Hypothalamus (tissue), 51 donors: ENCODE measurements at places on chromosomes 16 and 17.

GRCh38 chr16:85731179-85731578 is 19.7 kb downstream of the C16orf74 start:
- no peak for DNase-seq

- DNase-seq = no peak
Observed at GRCh38 chr17:32211671-32212070, 54.0 kb upstream of the RHBDL3 start.

- DNase-seq = no peak
Observed at GRCh38 chr17:51857052-51857597, 301.4 kb downstream of the CA10 start.

DNA sequence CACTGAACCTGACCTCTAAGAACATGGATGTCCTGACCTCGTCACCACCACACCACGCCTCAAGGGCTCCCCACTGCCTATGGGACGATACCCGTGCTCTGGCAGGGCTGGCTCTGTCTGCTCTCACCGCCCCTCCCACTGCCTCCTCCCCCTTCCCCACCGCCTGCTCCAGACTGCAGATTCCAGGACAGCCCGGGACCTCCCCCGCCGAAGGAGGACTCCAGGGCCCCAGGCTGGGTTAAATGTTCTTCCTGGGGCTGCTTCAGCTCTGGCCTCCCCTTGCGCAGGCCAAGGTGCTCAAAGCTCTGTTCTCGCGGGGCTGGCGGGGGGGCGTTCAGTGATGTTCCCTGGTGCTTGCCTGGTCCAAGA is 3.1 kb downstream of the NPW start:
- DNase-seq = no peak

- no peak for DNase-seq
Observed at GRCh38 chr16:28053461-28053860, 10.1 kb downstream of the GSG1L start.

DNA sequence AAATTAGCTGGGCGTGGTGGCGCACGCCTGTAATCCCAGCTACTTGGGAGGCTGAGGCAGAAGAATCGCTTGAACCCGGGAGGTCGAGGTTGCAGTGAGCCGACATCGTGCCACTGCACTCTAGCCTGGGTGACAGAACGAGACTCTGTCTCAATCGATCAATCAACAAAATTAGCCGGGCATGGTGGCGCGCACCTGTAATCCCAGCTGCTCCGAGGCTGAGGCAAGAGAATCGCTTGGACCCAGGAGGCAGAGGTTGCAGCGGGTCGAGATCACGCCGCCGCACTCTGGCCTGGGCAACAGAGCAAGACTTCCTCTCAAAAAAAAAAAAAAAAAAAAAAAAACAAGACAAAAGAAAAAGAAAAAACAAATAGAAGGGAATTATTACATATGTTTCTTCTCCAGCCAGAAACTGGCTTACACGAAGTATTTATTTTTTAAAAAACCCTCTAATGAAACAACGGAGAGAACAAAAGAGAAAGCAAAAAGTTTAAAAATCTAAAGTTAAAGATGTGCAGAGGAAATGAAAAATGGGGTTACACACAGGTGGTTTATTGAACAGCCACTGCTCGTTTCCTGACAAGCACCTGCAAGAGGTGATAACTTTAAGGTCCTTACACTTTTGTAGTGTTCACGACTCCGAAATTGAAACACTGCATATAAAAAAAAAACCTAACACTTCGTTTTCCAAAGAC is 1.4 kb downstream of the SYNRG start:
- DNase-seq = no peak

GRCh38 chr16:85190572-85190971 is 78.3 kb upstream of the CIBAR2 start:
- no peak for DNase-seq

GRCh38 chr16:68722119-68723024 is 14.7 kb upstream of the CDH1 start:
- DNase-seq = no peak

GRCh38 chr17:8126491-8127066 is 2.7 kb upstream of the HES7 start:
- no peak for DNase-seq

GRCh38 chr17:2049333-2050299 is 5.3 kb upstream of the HIC1 start:
- DNase-seq = no peak

DNA sequence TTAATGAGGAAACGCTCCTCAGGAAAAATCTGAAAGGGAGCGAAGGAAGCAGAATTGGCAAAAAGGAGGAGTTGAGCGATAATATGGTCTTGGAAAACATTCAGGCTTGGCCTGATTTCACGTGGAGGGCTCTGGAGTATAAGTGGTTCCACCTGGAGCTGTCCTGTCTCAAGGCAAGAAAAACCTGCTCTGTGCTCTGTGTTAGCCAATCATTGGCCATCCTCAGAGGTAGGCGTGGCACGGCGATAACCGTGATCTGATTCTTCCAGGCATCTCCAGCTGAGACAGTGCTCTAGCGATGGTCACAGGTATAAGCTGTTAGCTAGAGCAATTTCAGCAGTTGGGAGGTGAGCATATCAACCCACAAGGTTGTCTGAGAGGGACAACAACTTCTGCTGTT is 450.5 kb upstream of the MAF start:
- DNase-seq = no peak

DNA sequence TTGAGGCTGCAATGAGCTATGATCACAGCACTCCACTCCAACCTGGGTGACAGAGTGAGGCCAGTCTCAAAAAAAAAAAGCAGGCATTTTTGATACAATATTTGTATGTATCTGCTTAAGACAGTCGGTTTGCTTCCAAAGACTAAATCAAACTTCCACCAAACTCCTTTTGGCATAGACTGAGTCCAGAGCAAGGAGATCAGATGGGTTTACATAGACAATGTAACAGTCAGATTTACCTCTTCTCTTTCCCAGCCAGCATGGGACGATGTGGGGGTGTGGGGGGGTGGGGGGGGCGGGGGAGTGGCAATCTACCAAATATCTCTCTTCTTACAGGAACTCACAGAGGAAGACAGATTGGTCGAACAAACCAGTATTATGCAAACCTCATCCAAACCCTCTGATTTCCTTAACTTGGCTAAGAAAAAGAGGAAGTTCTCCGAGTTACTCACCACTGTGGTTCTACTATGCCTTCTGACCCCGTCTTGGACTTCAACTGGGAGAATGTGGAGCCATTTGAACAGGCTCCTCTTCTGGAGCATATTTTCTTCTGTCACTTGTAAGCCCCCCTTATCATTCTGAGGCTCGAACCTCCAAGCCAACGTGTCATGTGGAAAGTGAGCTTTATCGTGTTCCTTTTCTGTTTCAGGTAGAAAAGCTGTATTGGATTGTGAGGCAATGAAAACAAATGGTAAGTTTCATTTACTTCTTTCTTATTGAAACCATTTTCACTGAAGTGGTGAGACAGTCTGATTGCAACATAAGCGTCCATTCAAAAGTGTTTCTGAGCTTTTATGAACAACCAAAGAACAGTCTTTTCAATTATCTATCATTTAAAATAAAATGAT is at the start of gene MILR1:
Gene MILR1 (plus strand): TSS at position 451 of the 848 bp plus-strand sequence. CDS start 54 bp downstream, at position 505.
- DNase-seq = no peak

DNA sequence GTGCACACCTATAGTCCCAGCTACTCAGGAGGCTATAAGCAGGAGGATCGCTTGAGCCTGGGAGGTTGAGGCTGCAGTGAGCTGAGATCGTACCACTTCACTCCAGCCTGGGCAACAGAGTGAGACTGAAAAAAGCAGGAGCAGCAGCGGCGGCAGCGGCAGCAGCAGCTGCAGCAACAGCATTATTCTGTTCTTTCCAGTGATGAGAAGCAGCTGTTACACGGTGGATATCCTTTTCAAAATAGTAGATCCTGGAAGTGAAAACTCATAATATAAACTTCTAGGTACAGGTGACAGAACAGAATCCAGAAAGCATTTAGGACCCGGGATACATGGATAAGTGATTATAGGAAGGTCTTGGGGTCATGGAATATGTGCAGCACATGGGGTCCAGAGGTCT is 17.8 kb upstream of the HNF1B start:
- no peak for DNase-seq

DNA sequence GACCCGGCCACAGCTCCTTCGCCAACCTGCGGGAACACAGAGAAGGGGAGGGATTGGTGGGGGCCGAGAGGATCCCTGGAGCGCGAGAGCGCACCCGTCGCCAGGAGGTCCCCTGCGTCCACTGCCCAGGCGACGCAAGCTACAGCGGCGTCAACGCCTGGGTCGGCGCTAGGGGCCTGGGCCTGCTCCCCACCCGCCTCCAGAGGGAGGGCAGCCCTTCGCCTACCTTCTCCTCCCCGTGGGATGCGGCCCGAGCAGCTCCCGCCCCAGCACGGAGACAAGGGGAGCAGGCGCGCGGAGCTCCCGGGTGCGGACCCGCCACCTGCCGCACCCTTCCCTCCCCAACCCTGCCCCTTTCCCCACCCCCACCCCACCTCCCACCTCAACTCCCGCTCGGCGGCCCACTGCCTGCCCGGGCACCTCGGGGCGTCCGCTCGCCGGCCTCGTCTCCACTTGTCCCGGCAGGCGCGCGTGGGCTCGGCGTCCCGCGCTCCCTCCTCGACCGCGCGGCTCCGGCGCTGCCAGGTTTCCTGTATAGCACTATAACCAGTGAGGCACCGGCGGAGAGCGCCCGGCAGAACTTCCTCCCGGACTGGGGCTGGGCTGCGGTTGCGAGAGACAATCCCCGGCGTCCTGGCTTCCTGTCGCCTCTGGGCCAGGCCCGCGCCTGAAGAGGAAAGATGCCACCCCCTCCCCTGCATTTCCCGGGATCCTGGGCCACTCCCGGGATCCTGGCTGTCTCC is 119.1 kb upstream of the SMURF2 start:
- DNase-seq = no peak
